PC-3 (cell line): ENCODE measurements at places on chromosomes 3 and 15. TPM values are rescaled to one million over a fixed set of nuclear protein-coding genes. Genes with fewer than 3 reads are reported as not detected.

The PIGB gene
- total RNA-seq: 10.9 and 15.3 TPM in 2 replicates

The C3orf49 gene
- not detected in 2 replicates for total RNA-seq

The CCRL2 gene
- 5.5 and 6.0 TPM in 2 replicates for total RNA-seq

The SLC28A2 gene
- not detected in 2 replicates for total RNA-seq

The TRH gene
- not detected in 2 replicates for total RNA-seq

The ADGRG7 gene
- not detected in 2 replicates for total RNA-seq

- no peak overlapping the region for H3K4me3 ChIP-seq
- no peaks in the 10 kb centered on the region for H3K36me3 ChIP-seq
- H3K27me3 ChIP-seq: no peaks in the 10 kb centered on the region
- H3K4me1 ChIP-seq: peaks cover 36% of the 10 kb centered on the region
Observed at GRCh38 chr3:30007668-30008067, 598.7 kb upstream of the TGFBR2 start.

DNA sequence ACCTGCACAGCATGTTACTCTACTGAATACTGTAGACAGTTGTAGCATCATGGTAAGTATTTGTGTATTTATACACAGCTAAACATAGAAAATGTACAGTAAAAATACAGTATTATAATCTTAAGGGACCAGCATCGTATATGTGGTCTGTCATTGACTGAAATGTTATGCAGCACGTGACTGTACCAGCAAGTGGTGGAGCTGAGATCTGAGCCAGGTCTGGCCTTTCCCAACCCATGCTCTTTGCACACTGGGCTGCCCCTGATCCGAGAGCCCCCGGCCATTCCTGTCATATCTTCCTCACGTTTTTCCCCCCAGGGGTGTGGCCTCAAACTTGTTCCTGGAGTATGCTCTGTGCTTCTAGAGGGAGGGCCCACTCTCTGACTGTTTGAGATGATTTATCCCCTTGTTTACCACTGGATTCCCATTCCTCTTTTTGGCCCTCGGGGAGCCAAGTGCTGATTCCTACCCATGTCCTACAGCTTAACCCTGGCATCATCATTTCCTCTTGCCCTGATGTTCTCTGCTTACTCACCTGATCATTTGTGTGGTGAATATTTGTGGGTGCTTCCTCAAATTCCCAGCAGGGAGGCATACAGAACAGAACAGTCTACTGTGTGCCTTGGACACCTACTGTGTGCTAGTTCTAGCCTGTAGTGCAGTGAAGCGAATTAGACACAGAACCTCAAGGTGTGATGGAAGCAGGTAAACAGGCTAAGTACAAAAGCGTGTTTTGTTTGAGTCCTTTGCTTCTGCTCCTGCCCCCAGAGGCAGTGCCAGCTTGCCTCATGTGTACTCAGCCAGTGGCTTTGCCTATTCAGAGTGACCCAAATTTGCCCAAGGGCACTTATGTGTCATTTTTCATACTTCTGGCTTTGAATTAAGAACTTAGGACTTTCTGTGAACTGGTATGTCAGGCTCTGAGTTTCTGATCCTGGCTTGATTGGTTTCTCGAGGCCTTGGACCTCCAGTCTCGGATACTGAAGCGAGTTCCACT lies 21.0 kb downstream of the CSRNP1 start:
- peak overlapping the region; percentile 21; the same call in 1 of the 2 replicates for H3K27ac ChIP-seq
- peaks cover 21% of the 10 kb centered on the region for H3K4me1 ChIP-seq
- peak; percentile 71 for DNase-seq
- no peak overlapping the region for H3K4me3 ChIP-seq

- H3K36me3 ChIP-seq: no peaks in the 10 kb centered on the region
- DNase-seq: no peak
- no peaks in the 10 kb centered on the region for H3K4me1 ChIP-seq
- H3K27ac ChIP-seq: no peak overlapping the region
Observed at GRCh38 chr3:188446014-188446413, 292.1 kb downstream of the LPP start.

GRCh38 chr3:45145223-45145622 lies 955 bp downstream of the CDCP1 start:
- peaks cover 17% of the 10 kb centered on the region; the same call in 1 of the 2 replicates for H3K36me3 ChIP-seq
- peaks cover 50% of the 10 kb centered on the region for H3K4me1 ChIP-seq
- peak; percentile 47 for DNase-seq
- H3K4me3 ChIP-seq: peak overlapping the region; percentile 98
- H3K27me3 ChIP-seq: no peaks in the 10 kb centered on the region

DNA sequence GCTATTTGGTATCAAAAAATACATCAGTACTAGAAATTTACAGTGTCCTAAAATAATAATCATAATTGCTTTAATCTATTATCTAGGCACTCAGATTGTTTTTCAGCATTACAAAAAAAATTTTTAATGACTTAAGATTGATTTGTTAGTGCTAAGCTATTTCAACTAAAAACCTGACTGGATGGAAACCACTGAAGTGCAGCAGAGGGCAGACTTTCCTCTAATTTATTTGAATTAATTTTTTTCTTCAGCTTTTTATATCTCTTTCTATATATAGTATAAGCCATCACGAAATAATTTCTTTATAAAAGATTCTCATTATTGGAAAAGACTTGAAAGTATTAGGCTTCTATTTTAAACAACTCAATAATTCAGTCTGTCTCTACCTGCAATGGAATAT lies 131.4 kb downstream of the IQCH start:
- H3K4me3 ChIP-seq: no peak overlapping the region
- no peaks in the 10 kb centered on the region for H3K36me3 ChIP-seq
- no peaks in the 10 kb centered on the region for H3K4me1 ChIP-seq
- H3K27ac ChIP-seq: no peak overlapping the region
- H3K27me3 ChIP-seq: no peaks in the 10 kb centered on the region
- DNase-seq: no peak

- no peaks in the 10 kb centered on the region for H3K4me1 ChIP-seq
- no peak overlapping the region for H3K4me3 ChIP-seq
- no peak overlapping the region for H3K27ac ChIP-seq
- H3K36me3 ChIP-seq: no peaks in the 10 kb centered on the region
- H3K27me3 ChIP-seq: no peaks in the 10 kb centered on the region
Observed at GRCh38 chr3:34862456-34862855, 776.9 kb upstream of the ARPP21 start.

DNA sequence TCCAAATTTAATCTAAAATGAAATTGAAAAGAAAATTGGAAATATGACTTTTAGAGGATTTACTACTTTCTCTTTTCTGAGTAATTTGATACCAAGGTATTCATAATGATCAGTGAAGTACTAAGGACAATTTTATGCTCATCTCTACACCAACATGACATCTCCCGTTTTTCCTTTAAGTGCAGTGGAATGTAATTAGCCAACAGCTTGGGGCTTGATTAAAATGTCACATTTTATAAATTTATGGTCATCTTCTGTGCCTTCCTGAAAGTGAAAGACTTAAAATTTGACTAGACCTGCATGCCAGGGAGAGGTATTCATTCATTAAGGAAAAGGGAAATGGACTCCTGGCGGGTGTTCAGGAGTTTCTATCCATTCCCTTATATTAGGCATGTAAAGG lies 228.2 kb upstream of the CNTN3 start:
- no peaks in the 10 kb centered on the region for H3K27me3 ChIP-seq
- H3K36me3 ChIP-seq: no peaks in the 10 kb centered on the region
- no peak overlapping the region for H3K27ac ChIP-seq
- H3K4me1 ChIP-seq: no peaks in the 10 kb centered on the region
- no peak overlapping the region for H3K4me3 ChIP-seq

DNA sequence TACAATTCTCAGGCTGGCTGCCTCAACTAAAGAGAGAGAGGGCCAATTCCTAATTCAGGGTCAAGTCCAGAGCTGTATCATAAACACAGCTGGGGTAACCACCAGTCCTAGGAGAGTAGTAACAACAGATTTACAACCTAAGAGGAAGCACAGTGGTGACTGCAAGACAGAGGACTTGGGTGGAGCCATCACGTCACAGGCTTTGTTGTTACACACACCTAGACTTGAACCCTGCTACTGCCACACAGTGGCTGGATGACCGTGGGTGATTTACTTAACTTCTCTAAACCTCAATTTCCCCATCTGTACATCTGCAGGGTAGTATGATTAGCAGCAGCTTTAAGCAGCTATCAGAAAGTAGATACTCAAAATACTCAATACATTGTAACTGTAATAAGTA lies 78.6 kb downstream of the MYLK start:
- H3K27ac ChIP-seq: no peak overlapping the region
- H3K36me3 ChIP-seq: no peaks in the 10 kb centered on the region
- DNase-seq: no peak
- H3K4me1 ChIP-seq: no peaks in the 10 kb centered on the region
- H3K27me3 ChIP-seq: no peaks in the 10 kb centered on the region

- H3K4me3 ChIP-seq: peak overlapping the region; percentile 74
- H3K27ac ChIP-seq: no peak overlapping the region
- no peaks in the 10 kb centered on the region for H3K27me3 ChIP-seq
- H3K36me3 ChIP-seq: no peaks in the 10 kb centered on the region
Observed at GRCh38 chr3:49170744-49171118, 667 bp upstream of the KLHDC8B start.

- DNase-seq: no peak
- H3K27ac ChIP-seq: no peak overlapping the region
- H3K27me3 ChIP-seq: no peaks in the 10 kb centered on the region
- H3K36me3 ChIP-seq: no peaks in the 10 kb centered on the region
- no peaks in the 10 kb centered on the region for H3K4me1 ChIP-seq
Observed at GRCh38 chr3:138065949-138066348, 49.5 kb downstream of the DZIP1L start.

GRCh38 chr3:124584552-124585391 lies 145.5 kb upstream of the UMPS start:
- H3K4me3 ChIP-seq: peak overlapping the region; percentile 77
- no peaks in the 10 kb centered on the region for H3K36me3 ChIP-seq
- peak; percentile 84 for DNase-seq
- peaks cover 34% of the 10 kb centered on the region for H3K4me1 ChIP-seq
- H3K27me3 ChIP-seq: no peaks in the 10 kb centered on the region

GRCh38 chr3:61936344-61936937 lies 375.1 kb downstream of the PTPRG start:
- no peaks in the 10 kb centered on the region for H3K4me1 ChIP-seq
- H3K4me3 ChIP-seq: no peak overlapping the region
- H3K27ac ChIP-seq: no peak overlapping the region
- no peaks in the 10 kb centered on the region for H3K36me3 ChIP-seq

- no peaks in the 10 kb centered on the region for H3K4me1 ChIP-seq
- no peak overlapping the region for H3K4me3 ChIP-seq
- DNase-seq: peak; percentile 65
- H3K27me3 ChIP-seq: no peaks in the 10 kb centered on the region
- H3K27ac ChIP-seq: no peak overlapping the region
Observed at GRCh38 chr15:39801641-39802309, 19.1 kb upstream of the FSIP1 start.

GRCh38 chr15:56923174-56923591 lies 4.7 kb downstream of the TCF12 start:
- no peak overlapping the region for H3K27ac ChIP-seq
- 0 out of 2 replicates have a peak, but pooled peaks cover 9% of the 10 kb centered on the region for H3K36me3 ChIP-seq
- H3K27me3 ChIP-seq: no peaks in the 10 kb centered on the region
- peak overlapping the region; percentile 27; the same call in 1 of the 2 replicates for H3K4me3 ChIP-seq
